ENCODE measurements at places on chromosomes 13 and 19.
A peak's percentile ranks its signal among the peaks of the same experiment; 100 is the strongest.

GRCh38 chr19:18612772-18613588, at the start of gene TMEM59L:
TMEM59L (plus strand) TSS chr19:18612870; CDS start chr19:18612959, 89 bp downstream.
- DNase-seq: no peak

GRCh38 chr19:4524808-4525562, 6.7 kb upstream of the PLIN4 start:
- DNase-seq: peak; percentile 57

- no peak for DNase-seq
These were observed 6.2 kb downstream of the SULT2B1 start for GRCh38 chr19:48558018-48558684.

DNA sequence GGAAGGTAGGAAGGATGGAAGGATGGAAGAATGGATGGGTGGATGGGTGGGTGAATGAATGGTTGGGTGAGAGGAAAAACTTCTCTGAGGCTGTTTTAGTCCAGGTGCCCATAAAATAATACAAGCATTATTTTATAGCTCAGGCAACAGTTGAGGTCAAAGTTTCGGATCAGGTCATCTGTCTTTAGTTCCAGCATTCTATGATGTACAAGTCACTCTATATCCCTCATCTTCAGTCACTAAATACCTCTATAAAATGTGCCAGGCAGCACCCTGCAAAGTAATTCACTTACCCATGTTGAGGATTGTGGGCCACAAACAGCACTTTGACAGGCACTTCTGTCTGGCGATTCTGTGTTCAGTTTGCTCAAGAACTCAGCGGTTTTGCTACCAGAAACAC, 66.0 kb downstream of the EPSTI1 start:
- no peak for DNase-seq

DNA sequence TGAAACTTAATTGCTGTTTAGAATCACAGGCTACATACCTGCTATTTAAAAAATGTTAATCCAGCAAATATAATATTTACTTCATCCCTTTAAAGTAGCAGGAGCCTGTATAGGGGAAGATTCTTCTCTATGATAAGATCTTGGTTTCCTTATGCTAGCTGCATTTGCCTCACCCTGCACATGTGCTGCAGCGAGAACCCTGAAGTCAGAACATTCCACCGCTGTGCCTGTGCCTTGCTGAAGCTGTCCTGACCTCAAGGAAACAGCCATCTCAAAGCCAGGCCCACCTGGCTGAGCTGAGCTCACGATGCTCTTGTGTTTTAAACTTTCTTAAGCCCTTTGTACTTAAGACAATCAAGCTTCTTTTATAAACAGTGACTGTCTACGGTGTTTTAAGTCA, 355.0 kb upstream of the PCDH20 start:
- no peak for DNase-seq

DNA sequence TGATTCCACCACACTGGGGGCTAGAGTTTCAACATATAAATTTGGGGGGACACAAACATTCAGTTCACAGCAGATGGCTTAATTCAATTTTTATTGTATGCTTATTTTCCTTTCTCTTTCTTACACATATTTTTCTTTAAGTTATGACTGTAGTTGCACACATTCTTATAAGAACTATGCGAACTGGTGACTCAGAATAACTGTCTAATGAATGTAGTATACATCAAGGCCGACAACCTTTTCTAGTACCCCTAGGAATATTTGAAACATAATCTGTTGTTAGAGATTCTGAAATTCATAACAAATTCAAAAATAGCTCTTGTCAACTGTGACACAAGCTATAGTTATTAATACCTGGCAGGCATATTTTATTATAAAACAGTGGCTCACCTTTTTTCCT, 695.6 kb downstream of the PCDH9 start:
- no peak for DNase-seq

- no peak for DNase-seq
These were observed 261.9 kb downstream of the KCNRG start for GRCh38 chr13:50277127-50277526.

- no peak for DNase-seq
These were observed 157.9 kb downstream of the UQCRFS1 start for GRCh38 chr19:29054886-29055675.

- no peak for DNase-seq
These were observed 1.3 kb downstream of the SAFB start for GRCh38 chr19:5624018-5624663.

DNA sequence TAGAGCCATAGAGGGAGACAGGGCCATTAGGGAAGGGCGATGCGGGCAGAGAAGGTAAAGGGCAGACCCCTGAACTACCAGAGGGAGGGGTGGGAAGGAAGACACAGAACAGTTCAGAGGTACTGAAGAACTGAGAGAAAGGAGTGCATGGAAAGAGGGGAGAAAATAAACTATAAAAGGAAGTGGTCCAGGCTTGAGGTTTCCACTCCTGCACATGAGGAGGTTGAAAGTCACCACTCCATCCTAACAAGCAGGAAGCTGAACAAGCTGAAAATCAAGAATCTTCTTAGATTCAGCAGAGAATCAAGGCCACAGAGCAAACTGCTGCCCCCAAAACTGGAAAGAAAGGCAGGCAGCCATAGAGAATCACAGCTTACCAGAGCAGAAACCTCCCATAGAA, 45.1 kb downstream of the MIPEP start:
- DNase-seq: no peak

All from stimulated activated CD4-positive, alpha-beta T cell treated with anti-CD3 and anti-CD28 coated beads, Interleukin-15, amount 100 ng/mL, for 48 hours (primary cell).